Naive thymus-derived CD8-positive, alpha-beta T cell (primary cell): ENCODE measurements at places on chromosomes 5 and 9.

DNA sequence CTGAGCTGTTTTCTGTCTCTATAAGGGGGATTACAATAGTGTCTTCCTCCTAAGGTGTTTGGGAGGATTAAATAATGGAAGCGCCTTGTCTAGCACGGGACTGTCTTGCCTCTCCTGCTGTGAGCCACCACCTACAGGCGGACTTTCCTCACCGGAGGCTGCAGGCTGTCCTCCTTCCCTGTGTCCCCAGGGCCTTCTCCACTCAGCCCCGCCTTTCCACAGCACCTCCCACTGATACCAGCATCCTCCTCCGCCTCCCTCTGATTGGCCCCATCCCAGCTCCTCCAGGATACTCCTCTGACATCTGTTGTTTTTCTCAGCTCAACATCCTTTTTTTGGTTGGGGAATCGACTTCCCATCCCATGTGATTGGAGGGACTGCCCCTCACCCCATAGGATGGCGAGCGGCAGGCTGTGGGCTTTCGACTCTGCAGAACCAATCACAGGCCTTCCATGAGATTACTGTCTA, 851 bp upstream of the ZDHHC12 start:
- no peak for DNase-seq

GRCh38 chr5:40688127-40688761, 8.5 kb downstream of the PTGER4 start:
- peak; percentile 84 for DNase-seq

DNA sequence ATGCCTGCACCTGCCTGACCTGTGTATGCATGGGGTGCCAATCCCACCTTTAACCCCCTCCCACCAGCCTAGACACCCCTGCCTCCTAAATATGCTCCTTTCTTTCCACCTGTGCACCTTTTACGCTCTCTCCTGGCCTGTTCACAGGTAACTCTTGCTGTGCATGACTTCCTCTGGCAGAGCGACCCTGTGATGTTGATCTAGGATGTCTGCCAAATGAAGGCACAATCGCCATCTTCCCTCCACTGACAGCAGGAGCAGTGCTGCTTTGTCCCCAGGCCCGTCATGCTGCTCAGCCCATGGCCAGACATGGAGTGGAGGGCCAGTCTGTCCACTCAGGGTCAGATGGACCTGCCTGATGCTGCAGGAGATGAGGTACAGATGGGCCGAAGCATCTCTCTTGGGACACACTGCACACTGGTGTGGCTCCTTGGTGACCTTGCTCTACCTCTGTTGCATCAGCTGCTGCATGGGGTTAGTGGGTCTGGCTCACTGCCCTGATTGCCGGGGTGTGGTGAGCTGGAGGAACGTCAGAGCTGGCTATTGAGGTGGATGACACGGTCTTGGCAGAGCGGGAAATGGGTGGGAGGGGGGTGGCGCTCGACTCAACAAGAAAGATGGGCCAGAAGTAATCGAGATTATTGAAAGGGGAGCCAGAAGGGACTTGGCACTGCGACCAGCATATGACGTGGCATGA, 101.7 kb upstream of the PITX1 start:
- no peak for DNase-seq

DNA sequence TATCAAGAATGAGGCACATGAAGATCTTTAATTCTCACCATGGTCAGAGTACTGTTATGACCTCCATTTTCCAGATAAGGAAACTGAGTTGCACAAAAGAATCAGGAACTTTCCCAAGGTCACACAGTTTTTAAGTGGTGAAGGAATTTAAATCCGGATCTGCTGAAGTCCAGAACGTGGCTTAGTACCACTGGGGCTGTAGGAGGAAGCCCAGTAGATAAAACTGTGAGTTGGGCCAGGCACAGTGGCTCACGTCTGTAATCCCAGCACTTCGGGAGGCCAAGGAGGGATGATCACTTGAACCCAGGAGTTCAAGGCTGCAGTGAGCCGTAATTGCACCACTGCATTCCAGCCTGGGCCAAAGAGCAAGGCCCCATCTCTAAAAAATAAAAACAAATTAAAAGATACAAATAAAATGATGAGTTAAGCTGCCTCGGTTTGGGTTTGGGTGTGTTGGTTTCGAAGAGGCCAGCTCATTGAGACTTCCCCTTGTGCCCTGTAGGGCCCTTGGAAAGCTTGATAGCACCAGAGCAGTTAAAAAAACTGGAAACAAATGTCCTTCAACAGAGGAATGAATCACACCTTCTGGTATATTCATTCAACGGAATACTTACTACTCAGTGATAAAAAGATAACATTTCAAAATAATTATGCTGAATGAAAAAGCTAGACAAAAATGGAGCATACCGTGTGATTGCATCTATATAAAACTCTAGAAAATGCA, 20.1 kb downstream of the ATOX1 start:
- no peak for DNase-seq

DNA sequence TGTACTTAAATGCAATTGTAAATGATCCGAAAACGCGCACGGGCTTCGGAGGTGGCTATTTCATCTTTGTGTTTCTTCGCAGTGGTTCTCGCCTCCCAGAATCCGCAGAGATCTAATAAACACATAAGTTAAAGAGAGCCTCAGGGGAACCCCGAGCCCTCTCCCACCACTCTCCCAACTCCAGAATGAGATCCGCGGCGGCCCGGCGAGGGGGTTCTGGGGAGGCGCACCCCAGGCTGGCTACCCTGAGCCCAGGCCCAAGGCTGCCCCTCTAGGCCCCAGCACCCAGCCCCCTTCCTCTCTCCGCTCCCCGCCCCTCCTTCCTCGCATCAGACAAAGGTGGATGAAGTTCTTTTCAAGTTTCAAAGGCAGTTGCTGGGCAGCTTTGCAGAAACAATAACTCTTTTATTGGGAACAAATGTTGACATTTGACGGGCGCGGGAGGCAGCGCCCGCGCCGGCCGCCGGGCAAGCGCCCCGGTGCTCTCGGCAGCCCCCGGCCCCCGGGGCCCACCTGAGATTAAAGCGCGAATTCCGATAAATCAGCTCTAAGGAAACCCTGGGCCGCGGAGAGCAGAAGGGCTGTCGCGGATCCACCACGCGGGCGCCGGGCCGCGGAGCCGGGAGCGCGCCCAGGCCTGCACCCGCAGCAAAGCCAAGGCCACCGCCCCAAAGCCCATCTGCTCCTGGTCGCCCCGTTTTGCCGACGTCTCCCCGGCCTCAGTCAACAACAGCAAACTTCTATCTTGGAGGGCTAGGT, 8.4 kb downstream of the IRX2 start:
- no peak for DNase-seq

- no peak for DNase-seq
Observed at GRCh38 chr9:120929229-120929791, 2.7 kb upstream of the TRAF1 start.

GRCh38 chr5:109947667-109948066, 257.9 kb downstream of the MAN2A1 start:
- DNase-seq: no peak

GRCh38 chr5:172913117-172913850, 45.9 kb upstream of the RPL26L1 start:
- no peak for DNase-seq

DNA sequence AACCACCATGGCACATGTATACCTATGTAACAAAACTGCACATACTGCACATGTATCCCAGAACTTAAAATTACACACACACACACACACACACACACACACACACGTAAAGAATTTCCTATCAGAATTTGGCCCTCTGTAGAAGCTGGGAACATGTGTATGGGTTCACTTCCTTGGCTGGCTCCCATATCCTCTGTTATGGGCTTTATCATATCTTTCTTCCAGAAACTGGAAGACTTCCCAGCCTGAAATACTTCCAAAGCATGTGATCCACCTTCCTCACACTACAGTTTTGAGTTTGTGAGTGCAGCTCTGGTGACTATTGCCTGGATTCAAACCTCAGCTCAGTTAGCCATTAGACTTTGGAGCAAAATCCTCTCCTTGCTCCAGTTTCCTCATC, 78.6 kb upstream of the GDNF start:
- no peak for DNase-seq

- DNase-seq: no peak
Observed at GRCh38 chr5:67401172-67401571, 204.6 kb upstream of the CD180 start.

DNA sequence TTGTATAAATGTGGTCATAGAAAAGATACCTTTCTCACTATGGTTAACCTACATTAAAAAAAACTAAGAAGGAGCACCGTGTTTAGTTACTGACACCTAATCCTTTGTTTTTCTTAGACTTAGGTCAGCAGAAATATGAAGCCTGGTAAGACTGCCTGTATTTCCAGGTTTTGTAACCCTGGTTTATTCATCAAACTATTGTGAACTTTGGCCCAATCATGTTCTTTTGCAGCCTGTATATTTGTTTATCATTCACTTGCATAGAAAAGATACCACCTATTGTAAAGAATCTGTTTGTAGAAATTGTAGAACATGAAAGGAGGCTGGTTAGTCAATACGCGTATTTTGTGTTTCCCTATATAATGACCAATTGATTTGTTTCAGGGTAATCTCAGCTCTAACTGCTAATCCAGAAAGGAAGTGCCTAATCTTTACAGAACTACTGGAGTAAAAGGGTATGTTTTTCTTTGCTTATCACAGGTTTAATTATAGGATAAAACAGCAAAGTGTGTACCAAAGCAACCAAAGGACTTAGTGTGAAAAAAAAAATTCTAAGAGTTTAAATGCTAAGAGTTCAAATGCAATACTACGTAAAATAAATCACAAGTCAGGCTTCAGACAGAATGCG, 103.6 kb downstream of the LURAP1L start:
- no peak for DNase-seq

- DNase-seq: no peak
Observed at GRCh38 chr5:170441393-170441784, 52.2 kb upstream of the KCNMB1 start.

DNA sequence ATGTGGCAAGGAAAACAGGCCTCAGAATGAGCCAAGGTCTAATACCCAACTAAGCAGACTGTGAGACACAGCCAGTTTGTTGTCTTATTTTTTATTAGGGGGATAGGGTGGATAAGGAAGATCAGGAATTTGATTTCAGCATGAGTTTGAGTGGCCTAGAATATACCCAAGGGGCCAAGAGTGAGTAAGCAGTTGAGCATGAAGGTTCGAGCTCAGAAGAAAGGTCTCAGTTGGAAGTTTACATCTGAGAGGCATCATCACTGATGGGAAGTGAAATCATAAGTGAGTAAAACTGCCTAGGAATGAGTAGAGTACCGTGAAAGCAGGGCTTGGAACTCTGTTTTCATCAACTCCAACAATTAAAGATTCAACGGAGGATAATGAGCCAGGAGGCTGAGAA, 12.6 kb downstream of the PSMD5 start:
- DNase-seq: no peak

DNA sequence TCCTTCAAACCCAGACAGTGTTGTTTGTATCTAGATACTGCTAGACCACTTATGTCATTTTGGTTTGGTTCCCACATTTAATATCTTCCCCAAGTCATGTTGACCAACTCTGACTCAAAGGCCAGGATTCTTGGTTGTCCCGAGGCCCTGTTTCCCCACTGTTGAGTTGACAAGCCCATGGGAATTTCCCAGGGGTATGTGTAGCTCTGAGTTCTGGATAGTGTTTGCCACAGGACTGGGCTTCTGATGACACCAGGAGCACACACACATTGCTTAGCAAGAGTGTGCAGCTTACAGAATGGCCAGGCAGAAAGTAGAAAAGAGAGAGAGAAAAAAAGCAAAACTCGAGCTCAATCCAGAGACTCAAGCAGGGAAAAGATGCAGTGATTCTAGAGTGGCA, 214.4 kb downstream of the NXNL2 start:
- DNase-seq: no peak

DNA sequence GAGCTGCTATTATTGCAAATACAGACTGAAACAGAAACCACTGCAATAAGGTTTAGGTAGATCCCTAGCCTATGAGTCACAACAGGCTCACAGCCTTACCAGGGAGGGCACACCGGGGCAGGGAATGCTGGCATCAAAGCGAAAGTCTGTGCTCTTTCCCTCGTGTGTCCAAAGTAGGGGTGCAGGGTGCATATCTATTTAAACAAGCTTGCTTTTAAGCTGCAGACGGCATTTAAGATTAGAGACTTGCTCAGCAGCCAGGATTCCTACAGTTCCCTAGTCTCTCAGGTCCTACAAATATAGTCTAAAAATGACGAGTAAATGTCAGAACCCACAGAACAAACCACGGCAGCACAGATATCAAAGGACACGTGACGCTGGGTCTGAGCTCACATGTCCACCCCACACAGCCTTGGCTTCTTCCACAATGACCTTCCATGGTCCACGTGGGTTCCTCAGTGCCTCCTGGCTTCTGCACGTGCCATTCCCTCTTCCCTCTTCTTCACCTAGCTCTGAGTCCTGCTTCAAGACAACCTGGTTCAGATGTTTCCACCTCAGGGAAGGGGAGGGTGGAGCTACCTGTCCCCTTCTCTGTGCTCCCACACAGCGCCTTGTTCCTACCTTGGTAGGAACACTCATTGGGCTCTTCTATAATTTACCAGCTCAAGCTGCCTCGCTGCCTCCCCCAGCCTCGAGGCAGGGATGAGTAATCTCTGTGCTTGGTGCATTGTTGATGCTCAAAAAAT, 193.2 kb downstream of the MAPKAP1 start:
- no peak for DNase-seq

DNA sequence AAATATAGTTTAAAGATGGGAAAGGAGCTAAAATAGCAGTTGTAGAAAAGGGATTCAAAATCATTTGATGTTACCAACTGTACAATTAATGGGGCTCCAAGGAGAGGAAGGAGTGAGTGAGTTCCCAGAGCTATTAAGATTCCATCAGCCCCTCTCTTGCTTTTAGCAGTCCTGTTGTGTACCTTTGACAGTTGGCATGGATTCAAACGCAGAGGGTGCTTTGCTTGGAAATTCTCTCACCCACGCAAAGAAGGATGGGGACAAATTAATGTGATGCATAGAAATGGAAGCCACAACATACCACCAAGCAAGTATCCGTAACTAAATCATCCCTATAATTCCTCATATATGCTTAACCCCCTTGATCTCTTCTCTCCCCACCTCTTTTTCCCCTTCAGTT, 461.3 kb downstream of the EBF1 start:
- no peak for DNase-seq

DNA sequence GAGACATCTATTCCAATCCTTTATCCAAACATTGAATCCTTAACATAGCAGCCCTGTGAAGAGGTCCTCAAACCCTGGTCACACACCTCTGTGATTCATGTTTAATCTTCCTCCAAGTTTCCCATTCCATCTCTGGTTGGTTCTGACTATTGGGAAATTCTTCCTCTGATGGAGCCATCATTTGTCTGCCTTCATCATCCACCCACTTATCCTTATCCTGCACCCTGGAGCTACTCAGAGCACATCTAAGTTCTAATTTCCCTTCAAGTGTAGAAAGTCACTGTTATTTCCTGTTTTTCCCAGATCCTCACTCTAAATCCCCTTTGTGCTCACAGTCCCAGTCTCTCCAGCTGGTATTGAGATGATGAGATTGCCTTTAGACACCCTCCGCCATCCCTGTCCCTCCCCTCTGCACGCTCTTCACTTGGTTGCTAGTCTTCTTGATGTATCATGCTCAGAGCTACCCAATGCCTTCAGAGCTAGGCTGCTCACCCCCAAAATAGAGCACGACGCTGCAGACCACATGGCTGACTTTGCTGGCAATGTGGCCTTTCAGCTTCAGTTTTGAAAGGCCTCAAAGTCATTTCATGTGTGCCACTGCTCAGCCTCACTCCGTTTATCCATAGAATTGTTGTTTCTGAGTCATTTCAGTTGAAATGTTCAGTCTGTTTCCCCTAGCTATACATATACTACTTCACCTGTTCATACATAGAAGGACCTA, 154.3 kb downstream of the PALM2AKAP2 start:
- DNase-seq: no peak
